SJCRH30 (cell line): ENCODE measurements at places on chromosomes 2 and 18. TPM values are rescaled to one million over a fixed set of nuclear protein-coding genes. Genes with fewer than 3 reads are reported as not detected.

The GCG gene
- total RNA-seq = not detected in 2 replicates

The LPIN1 gene
- 31.0 and 37.0 TPM in 2 replicates for total RNA-seq

The CCDC85A gene
- total RNA-seq = not detected in 2 replicates

The ELOA2 gene
- total RNA-seq = 0.06 TPM in 1 of 2 replicates, not detected in the other

The GDF7 gene
- total RNA-seq = 0.02 and 0.03 TPM in 2 replicates

The CD8B gene
- total RNA-seq = not detected in 2 replicates

The TTC39C gene
- 12.6 and 13.7 TPM in 2 replicates for total RNA-seq

The DNER gene
- 0.15 and 0.18 TPM in 2 replicates for total RNA-seq

The ASTL gene
- total RNA-seq = not detected in 2 replicates

The DNAH7 gene
- total RNA-seq = 0.20 and 0.32 TPM in 2 replicates

The PPP3R1 gene
- total RNA-seq = 49.0 and 50.8 TPM in 2 replicates

DNA sequence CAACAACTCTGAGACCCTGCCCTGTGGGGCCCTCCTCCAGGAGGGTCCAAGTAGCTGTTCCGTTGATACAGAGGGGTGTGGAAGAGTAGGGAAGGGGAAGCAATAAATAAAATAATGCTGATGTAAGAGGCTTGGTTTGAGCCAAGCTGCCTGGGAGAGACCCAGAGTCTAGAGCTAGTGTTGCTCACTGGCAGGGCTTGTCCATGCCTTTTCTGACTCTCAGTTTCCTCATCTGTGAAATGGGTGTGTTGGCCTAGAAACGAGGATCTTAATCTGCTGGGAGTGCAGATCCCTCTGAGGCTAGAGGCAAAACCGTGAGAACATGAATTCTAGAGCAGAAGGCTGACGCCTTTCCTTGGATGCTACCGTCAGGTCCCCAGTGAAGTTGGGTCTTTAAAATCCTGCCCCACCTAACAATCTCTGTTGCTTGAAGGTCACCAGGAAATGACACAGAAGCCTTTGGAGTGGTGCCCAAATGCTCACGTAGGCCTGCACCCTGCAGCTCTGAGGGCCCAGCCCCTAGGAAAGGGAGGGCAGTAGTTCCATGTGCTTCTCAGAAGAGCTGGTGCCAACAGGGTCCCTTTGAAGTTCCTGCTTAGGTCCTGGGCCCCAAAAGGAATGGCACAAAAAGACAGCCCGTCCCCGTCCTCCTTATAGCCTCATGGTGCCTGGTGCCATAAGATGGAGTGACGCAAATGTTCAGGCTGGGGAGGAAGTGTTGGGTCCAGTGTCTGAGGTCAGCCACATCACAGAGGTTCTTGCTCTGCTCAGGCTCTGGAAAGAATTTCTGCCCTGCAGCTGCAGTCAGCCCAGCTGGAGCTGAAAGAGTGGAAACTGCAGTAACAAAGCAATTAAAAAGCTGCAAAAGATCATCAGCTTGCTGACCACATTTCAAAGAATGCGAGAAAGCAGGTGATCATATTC lies 73.2 kb upstream of the SMAD2 start:
- H3K4me1 ChIP-seq = peaks cover 18% of the 10 kb centered on the region
- no peak overlapping the region for H3K4me3 ChIP-seq
- H3K27ac ChIP-seq = peak overlapping the region; percentile 64

DNA sequence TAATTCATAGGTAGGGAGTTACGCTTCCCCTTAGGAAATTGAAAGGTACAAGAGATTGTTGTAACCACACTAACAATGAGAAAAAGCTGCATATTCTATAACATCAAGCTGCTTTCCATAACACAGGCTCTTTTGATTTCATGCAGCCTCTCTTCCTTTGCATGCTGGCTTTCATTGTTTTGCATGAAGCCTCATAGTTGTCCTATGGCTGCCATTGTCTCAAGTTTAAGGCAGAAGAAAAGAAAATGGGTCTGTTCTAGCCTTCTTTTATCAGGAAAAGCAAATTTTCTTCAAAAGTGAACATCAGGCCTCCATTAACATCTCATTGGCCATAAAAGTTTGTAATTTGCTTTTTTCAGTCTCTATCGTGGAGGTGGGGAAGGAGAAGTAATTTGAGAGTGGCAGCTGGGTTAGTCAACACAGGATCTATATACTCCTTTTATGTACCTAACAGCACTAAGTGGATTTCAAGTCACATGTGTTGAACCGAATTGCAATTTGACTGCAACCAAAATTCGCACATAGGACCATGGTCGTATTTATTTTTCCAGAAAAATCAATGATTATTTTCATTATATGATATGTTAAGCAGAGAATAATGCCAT lies 248.5 kb upstream of the RND3 start:
- no peaks in the 10 kb centered on the region for H3K27me3 ChIP-seq
- H3K27ac ChIP-seq = no peak overlapping the region
- no peaks in the 10 kb centered on the region for H3K36me3 ChIP-seq
- H3K4me3 ChIP-seq = no peak overlapping the region
- DNase-seq = no peak

DNA sequence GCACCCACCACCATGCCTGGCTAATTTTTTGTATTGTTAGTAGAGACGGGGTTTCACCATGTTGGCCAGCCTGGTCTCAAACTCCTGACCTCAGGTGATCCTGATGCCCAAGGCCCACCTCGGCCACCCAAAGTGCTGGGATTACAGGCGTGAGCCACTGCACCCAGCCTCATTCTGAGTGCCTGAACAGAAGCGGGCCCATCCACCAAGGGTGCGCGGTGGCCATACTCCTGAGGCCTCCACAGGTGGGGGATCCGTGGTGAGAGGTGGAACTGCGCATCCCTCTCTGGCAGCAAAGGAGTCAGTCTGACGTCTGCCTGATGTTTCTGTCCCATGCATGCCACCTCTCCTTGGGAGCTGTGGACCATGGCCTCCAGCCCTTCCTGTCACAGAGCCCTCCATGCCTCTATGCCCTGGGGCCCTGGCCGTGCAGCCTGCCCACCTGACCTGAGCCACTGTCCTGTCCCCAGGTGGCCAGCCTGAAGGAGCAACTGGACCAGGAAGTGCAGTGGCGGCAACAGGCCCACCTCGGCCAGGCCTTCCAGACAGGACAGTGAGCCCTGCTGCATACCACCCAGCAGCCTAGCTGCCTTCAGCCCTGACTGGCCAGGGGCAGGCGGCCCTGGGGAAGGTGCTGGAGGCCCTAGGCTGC lies 7.6 kb upstream of the SNED1 start:
- no peaks in the 10 kb centered on the region for H3K36me3 ChIP-seq
- DNase-seq = no peak
- peaks cover 43% of the 10 kb centered on the region for H3K4me1 ChIP-seq
- H3K27ac ChIP-seq = peak overlapping the region; percentile 99
- no peaks in the 10 kb centered on the region for H3K27me3 ChIP-seq

DNA sequence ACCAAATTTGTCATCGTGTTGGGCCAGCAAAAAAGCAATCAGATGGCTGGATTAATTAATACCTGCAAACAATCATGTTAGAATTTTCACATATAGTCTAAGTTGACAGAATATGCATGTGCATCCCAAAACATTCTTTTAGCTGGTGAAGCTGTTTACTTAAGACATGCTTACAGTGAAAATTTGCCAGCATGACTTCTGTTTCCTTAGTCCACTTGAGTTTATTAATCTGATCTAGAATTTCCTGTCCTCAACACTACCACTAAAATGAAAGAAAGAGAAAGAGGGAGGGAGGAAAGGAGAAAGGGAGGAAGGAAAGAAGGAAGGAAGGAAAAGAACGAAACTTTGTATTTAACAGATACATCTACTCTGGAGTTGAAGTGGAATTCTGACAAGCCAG lies 2109.9 kb upstream of the PIK3C3 start:
- DNase-seq = no peak
- H3K27me3 ChIP-seq = no peaks in the 10 kb centered on the region
- no peak overlapping the region for H3K4me3 ChIP-seq
- H3K27ac ChIP-seq = no peak overlapping the region
- H3K4me1 ChIP-seq = no peaks in the 10 kb centered on the region

- H3K4me3 ChIP-seq = no peak overlapping the region
- no peaks in the 10 kb centered on the region for H3K27me3 ChIP-seq
- H3K27ac ChIP-seq = no peak overlapping the region
These were observed 583.3 kb downstream of the SATB2 start for GRCh38 chr2:198874472-198874858.

DNA sequence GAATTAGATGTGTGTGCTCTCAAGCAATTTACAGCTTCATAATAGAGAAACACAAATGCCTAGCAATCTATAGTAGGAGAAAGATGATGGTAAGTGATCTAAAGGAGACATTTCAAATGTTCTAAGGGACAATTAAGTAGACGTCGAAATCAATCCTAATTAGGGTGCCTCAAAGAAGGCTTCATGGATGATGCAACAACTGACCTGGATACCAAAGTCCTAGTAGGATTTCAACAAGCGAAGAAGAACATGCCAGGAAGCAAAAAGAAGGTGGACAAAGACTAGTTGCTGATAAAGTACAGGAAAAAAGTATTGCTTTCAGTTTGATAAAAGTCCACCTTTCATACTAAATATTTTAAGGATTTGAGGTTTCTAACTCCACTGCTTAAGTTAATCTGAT lies 12.5 kb downstream of the FIGN start:
- no peak overlapping the region for H3K27ac ChIP-seq
- DNase-seq = no peak
- no peak overlapping the region for H3K4me3 ChIP-seq
- H3K36me3 ChIP-seq = no peaks in the 10 kb centered on the region

GRCh38 chr2:118718921-118719320 lies 128.5 kb downstream of the EN1 start:
- no peak overlapping the region for H3K4me3 ChIP-seq
- H3K36me3 ChIP-seq = no peaks in the 10 kb centered on the region
- no peak for DNase-seq
- H3K27me3 ChIP-seq = 0 out of 2 replicates have a peak, but pooled peaks cover 6% of the 10 kb centered on the region

- no peak for DNase-seq
- no peaks in the 10 kb centered on the region for H3K27me3 ChIP-seq
- no peak overlapping the region for H3K4me3 ChIP-seq
- no peaks in the 10 kb centered on the region for H3K36me3 ChIP-seq
- no peak overlapping the region for H3K27ac ChIP-seq
These were observed 255.3 kb downstream of the VAPA start for GRCh38 chr18:10169064-10169562.

DNA sequence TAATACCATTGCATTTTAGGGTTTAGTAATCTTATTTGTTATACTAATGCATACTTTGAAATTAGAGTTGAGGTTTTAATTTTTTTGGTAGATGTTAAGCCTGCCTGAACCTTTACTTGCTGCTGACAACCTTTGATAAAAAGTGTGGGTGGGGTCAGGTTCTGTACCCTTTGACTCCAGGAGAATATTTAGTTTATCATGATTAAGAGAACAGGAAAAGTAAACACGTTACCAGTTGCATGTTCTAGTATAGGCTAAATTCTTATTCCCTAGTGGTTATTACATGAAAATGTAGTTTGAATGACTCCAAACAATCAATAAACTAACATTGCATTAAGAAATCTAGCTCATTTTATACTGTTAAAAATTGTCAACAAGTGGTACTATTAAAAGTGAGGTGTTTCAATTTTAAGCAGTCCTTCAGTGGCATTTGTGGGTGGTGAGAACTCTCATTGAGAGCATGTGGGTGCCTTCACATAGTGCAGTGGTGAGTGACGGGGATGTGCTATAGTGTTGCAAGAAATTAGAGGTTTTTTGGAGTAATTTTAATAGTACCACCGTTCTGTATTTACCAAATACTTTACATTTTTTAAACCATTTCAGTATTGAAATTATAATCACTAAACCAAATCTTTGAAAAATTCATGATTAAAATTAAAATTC lies 29.9 kb downstream of the PHLPP1 start:
- H3K27ac ChIP-seq = no peak overlapping the region
- no peaks in the 10 kb centered on the region for H3K27me3 ChIP-seq
- H3K4me3 ChIP-seq = no peak overlapping the region
- DNase-seq = no peak
- no peaks in the 10 kb centered on the region for H3K4me1 ChIP-seq
- H3K36me3 ChIP-seq = no peaks in the 10 kb centered on the region

DNA sequence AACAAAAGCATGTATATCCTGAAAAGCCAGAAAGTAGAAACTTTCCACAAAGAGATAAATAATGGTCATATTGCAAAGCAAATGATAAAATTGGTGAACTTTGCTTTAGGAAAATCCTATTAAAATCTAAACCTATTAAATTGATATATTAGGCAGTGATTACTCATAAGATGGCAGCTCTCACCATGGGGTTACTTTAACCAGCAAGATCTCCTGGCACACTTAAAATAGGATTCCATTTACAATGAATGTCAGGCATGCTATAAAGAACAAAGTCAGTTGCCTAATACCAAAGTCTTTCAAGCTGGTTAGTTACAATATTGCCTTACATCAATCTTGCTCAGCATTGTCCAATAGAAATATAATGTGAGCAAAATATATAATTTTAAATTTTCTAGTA lies 816.2 kb downstream of the BCL11A start:
- no peaks in the 10 kb centered on the region for H3K36me3 ChIP-seq
- H3K27ac ChIP-seq = no peak overlapping the region
- no peaks in the 10 kb centered on the region for H3K4me1 ChIP-seq
- no peak overlapping the region for H3K4me3 ChIP-seq
- DNase-seq = no peak

DNA sequence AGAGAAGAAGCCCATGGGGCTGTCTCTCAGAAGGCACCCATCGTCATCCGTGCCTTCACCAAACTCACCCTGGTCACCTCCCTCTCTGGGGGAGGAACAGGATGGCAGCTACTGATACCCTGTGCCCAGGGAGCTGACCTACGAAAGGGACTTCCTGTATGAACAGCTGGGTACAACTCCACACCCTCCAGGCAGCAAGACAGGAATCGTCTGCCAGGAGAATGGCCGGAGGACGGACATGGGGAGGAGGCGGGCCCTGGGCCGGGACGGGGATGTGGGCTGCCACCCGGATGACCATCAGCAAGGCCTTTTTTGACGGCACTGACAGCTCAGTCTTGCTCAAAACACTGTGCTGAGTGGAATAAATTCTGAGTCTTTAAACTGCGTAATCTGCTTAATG lies 243.6 kb downstream of the HDAC4 start:
- H3K4me1 ChIP-seq = no peaks in the 10 kb centered on the region
- DNase-seq = no peak
- H3K4me3 ChIP-seq = no peak overlapping the region
- H3K36me3 ChIP-seq = no peaks in the 10 kb centered on the region

DNA sequence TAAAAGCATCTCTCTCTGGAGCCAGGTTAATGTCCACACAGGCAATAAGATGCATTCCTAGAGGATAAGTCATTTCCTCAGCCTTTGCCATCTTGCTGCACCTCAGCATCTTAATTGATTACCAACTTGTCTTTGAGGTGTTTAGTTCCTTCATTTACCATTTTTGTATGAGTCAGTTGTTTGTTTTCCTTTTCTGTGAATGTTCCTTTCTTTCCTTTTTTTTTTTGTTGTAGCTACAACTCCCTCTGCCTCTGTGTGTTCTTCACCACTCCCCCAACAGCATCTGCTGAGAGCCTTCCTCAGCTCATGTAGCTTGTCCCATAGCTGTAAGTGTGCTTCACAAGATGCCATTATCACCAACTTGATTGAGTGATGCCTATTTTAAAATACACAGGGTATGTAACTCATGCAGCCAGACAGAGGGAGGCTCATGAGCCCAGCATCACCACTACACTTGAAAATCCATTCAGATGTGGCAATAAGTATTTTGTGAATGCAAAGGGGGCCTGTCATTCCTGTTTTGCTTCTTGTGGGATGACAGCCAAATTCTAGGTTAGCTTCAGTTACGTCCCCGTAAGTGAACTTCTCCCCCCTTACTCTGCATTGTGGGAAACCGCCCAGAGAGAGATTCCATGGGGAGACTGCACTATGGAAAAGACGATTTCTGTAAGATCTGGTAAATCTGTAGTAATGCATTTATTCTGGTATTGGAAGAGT lies 315.9 kb upstream of the ZEB2 start:
- no peaks in the 10 kb centered on the region for H3K36me3 ChIP-seq
- H3K4me1 ChIP-seq = no peaks in the 10 kb centered on the region
- H3K4me3 ChIP-seq = no peak overlapping the region

- no peaks in the 10 kb centered on the region for H3K4me1 ChIP-seq
- H3K27me3 ChIP-seq = no peaks in the 10 kb centered on the region
- H3K4me3 ChIP-seq = no peak overlapping the region
- H3K27ac ChIP-seq = no peak overlapping the region
These were observed 114.6 kb downstream of the PHLPP1 start for GRCh38 chr18:62829936-62830335.
